ENCODE measurements at places on chromosomes 13 and 19.

DNA sequence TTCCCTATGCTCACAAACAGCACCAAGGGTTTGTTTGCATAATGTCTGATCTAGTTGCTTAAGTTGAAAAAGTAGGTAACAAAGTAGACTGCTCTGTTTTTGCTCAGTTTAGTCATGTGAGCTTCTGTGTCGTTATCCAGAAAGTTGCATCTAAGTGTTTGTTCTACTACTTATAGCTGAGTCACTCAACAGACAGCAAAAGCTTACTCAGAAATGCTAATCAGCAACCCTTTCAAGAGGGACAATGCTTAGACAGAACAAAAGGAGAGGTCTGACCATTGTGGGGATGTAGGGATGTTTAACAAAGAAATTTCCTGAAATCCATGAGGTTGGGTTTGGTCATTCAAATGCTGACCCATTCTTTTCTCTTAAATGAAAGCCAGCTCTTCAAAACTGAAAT lies 106.4 kb downstream of the ATP8A2 start:
- no peak for DNase-seq

GRCh38 chr19:47135156-47135555 lies 4.5 kb downstream of the SAE1 start:
- no peak for DNase-seq

GRCh38 chr13:73090116-73090822 lies 31.5 kb downstream of the KLF5 start:
- no peak for DNase-seq

DNA sequence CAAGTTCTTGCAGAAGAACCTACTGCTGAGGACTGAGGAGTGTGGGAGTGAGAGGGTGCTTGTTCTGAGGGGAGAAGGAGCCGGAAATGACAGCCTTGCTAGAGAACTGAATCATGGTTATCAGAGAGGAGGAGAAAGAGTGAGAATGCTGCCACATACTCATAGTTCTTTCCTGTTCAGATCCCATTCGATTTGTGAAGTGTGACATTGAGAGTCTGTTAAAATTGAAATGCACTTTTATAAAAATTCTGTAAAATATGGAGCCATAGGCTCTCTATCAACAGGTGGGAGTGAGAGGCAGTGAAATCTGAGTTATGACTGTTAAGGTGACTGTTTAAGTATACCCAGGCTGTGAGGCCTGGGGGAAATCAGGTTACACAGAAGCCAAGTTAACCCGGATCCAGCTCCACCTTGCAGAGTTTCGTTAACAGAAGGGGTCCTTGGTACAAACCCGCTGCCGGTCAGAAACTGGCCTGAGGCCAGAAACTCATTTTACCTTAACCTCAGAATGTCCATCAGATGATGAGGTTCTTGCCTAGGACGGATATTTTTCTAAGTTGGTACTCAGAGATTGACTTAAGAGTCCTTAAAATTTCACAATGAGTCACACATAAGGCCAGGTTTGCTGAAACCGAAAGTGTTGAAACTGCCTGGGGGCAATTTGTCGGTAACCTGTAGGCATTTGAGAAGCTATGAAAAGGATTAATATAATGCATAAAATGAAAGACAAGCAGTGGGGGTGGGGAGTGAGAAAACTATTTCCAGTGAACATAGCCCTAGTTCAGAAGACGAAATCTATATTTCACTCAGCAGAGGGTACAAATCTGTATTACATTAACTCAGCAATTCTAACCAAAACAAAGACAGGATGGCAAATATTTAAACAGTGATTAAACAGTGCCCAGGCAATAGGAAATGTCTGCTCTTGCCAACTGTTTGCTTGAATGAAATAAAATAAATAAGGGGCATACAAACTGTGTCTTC lies 350.5 kb downstream of the KCNRG start:
- DNase-seq = no peak

DNA sequence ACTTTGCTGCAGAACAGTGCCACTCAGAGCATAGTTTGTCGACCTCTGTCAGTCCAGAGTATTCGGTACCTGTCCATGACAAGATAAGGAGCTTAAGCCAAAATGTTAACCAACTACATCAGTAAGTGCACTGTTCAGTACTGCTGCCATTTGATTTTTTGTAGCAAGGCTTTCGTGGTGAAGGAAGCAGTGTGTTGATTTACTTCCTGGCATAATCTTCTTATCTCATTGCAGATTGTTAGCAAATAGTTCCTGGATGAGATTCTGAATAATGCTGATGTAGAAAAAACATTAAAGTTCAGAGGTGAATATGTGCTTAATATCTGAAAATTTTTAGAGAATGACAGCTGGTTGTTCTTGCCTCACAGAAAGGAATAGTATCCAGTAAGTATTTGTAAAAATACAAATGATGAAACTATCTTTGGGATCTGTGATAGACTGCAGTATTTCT lies 85.7 kb downstream of the LRRC63 start:
- no peak for DNase-seq

GRCh38 chr13:29817604-29818378 lies 32.6 kb downstream of the UBL3 start:
- DNase-seq = no peak

GRCh38 chr13:91228940-91229339 lies 118.5 kb upstream of the MIR17HG start:
- no peak for DNase-seq

GRCh38 chr13:24167666-24168391 lies 7.3 kb downstream of the SPATA13 start:
- DNase-seq = no peak

DNA sequence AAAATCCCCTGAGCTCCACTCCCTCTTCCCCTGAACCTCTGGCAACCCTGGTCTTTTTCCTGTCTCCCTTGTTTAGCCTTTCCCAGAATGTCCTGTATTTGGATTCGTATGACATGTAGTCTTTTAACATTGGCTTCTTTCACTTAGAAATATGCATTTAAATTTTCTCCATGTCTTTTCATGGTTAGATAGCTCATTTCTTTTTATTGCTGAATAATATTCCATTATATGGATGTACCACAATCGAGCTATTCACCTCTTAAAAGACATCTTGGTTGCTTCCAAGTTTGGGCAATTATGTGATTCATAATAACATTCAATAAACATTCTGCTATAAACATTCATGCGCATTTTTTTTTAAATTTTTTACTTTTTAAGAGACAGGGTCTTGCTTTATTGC lies 99.6 kb upstream of the ZNF536 start:
- DNase-seq = no peak

DNA sequence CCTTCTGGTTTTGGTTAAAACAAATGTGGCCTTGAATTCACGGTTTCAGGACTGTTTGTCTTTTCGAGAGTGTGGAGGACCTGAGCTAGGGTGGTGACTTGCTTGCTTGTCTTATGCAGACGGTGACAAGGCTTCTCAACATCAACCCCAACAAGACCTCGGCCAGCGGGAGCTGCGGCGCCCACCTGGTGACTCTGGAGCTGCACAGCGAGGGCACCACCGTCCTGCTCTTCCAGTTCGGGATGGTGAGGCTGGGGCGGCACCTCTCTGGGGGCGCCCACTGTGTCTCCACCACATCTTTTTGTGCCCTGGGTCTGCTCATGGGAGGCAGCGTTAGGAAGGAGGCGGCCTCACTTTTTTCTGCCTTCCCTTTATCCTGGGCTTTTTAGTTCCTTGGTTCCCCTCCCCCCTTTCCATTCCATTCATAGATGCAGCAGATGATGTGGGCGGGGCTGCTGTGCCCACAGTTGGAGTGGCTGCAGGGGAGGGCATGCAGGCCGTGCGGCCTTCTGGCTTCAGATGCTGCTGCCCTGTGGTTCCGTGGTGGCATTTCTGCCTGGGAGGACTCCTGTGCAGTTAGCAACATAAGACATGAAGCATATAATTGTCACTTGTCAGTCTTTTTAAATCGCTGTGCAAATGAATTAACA lies 23.3 kb downstream of the LAMP1 start:
- DNase-seq = no peak

DNA sequence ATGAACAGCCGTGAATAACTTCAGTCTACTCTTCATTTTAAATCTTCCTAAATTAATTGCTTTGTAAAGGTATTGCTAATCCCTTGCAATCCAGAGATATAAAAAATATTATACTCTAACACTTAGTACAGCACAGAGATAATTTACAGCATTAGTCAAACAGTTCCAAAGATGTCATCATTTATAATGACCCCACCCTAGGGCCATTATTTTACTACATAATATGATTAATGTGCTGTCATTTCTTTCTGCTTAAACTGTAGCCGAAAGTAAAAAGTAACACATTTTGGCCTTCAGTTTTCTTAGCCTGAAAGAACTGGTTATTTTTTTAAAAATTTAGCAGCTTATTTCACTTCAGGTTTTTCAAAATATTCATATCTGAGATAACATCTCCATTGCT lies 256.3 kb upstream of the RFC3 start:
- DNase-seq = no peak
